Fibroblast of skin of abdomen (primary cell): ENCODE measurements at places on chromosomes 5 and 9.

GRCh38 chr9:9771314-9771713 is 841.5 kb downstream of the PTPRD start:
- no peak for DNase-seq

GRCh38 chr9:113609562-113610318 is 146.2 kb downstream of the RGS3 start:
- no peak for DNase-seq

DNA sequence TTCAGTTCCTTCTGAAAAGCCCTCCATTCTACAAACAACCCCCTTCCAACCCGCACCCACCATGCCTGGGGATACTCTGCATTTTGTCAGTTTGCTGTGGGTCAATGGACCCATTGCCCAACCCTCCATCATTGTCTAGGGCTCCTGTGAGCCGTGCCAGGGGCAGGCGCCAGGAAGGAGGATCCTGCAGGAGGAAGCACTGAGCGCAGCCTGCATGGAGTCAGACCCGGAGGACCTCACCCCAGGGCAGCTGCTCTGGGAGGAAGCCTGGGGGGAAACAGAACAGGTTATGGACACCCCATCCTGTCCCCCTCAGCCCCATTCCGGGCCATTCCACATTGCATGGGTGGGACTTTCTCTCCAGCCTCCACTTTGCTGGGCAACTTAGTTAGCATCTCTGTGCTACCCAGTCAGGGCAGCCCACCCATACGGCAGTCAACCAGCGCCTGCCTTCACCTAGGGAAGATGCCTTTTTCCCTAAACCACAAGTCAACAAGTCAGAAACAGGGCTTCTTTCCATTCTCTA is 48.6 kb upstream of the VDAC1 start:
- no peak for DNase-seq

GRCh38 chr5:144427866-144428265 is 257.2 kb downstream of the KCTD16 start:
- no peak for DNase-seq

DNA sequence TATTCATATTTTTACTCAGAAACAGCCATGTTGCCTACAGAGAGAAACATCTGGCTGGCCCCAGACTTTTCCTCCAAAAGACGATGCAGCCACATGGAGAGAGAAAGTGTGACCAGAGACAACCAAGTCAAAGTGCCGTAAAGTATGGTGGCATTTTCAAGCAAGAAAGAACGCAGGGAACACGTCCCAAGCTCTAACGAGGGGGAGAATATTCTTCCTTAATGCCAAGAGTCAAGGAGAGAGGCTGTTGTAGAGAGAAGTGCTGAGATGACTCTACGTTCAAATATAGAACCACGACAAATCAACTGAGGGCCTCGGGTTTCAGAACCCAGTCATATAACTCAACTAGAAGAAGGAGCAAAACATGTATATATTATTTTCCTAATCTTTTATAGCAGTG is 55.9 kb downstream of the FNBP1 start:
- DNase-seq: no peak
